IMR-90 (cell line): ENCODE measurements at places on chromosomes 12 and 14. TPM values are rescaled to one million over a fixed set of nuclear protein-coding genes. Genes with fewer than 3 reads are reported as not detected.

CMTM5 gene
- total RNA-seq: not detected in 2 replicates

HRK gene
- not detected in 2 replicates for total RNA-seq

IL22 gene
- total RNA-seq: not detected in 2 replicates

GLI1 gene
- total RNA-seq: 1.3 and 1.4 TPM in 2 replicates

SLC39A9 gene
- total RNA-seq: 137 and 168 TPM in 2 replicates
